DND-41 (cell line): ENCODE measurements at places on chromosomes 7 and 10.
A peak's percentile ranks its signal among the peaks of the same experiment; 100 is the strongest.

DNA sequence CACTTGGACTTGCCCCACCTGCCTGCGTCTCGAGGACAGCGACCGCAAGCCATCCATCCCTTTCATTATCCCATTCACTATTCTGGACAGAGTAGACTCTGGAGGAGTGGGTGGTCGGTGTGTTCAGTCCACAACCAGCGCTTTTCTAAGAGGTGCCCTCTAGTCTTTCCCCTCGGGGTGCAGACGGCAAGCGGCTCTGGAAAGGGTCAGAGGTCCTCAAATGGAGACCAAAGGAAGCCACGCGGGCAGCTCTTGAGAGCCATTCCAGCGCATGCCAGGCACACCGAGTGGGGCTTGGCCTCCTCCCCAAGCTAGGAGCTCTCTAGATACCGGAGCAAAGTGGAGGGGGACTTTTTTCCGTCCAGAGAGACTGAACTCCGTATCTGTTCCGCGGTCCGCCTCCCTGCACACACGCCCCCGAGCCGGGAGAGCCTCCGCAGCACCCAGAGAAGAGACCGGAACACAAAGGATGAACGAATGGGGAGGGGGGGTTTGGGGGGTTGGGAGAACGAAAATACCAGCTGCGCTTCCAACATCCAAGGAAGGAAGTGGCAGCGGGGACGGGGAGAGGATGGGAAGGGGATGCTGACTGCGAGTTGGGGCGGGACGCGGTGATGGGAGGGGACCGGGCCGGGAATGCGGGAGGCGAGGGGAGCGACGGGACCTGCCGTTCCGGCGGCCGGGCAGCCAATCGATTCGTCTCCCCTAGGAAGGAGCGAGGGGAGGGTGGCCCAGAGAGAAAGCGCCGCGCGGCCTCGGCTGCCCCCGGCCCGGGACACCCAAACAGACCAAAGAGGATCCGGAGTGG is 515 bp downstream of the GSDME start:
- DNase-seq: peak; percentile 47

DNA sequence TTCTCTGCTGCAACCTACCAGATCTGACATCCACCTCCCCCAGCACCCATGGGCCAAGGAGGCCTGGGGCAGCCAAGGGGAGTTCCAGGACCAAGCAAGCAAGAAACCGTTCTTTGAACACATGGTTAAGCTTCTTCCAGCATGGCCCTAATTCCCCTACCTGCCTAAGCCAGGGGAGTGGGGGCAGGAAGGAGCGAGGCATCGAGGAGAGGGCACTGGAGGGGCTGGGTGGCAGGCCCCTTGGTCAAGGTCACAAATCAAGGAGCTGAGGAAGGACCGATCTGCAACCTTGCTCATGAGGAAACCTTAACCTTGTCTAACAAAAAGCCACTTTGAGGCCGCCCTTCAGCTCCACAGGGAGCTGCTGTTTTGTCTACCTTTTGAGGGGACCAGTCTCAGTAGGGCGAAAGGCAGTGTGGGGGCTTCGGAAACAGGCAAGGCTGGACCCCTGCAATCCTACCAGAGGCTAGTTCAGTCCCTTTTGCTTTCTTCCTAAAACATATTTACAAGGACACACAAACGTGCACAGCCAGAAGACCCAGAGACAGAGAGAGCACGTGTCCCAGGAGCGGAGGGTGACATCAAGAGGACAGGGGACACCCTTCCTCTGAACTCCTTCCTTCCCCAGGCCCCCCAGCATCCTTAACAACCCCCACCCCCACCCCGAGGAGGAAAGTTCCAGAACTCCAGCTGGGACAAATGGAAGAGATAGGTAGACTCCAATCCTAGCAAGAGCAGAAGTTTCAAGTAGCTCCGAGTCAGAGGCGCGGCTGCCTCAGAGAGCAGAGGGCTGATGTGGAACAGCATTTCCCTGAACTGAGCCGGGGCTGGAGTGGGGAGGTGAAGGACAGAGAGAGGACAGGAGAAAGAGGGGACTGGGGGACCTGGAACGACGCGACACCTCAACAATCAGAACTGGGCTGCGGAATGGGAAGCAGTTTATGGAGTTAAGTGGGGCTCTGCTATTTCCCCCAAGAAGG is 28.2 kb downstream of the SPOCK2 start:
- DNase-seq: no peak

DNA sequence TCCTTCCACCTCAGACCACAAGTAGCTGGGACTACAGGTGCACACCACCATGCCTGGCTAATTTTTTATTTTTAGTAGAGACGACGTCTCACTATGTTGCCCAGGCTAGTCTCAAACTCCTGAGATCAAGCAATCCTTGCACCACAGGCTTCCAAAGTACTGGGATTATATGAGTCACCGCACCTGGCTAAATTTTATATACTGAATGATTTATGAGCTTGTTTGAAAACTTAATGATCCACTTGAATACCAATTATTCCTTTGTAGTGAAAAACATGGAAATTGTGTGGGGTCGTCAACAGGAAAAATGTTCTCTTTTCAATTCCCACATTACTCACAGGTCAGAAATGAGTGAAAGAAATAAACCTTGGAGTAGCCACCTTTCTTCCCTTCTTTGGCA is 31.3 kb downstream of the RAPGEF5 start:
- DNase-seq: no peak

GRCh38 chr10:97876402-97876801 is 26.8 kb downstream of the GOLGA7B start:
- DNase-seq: no peak

DNA sequence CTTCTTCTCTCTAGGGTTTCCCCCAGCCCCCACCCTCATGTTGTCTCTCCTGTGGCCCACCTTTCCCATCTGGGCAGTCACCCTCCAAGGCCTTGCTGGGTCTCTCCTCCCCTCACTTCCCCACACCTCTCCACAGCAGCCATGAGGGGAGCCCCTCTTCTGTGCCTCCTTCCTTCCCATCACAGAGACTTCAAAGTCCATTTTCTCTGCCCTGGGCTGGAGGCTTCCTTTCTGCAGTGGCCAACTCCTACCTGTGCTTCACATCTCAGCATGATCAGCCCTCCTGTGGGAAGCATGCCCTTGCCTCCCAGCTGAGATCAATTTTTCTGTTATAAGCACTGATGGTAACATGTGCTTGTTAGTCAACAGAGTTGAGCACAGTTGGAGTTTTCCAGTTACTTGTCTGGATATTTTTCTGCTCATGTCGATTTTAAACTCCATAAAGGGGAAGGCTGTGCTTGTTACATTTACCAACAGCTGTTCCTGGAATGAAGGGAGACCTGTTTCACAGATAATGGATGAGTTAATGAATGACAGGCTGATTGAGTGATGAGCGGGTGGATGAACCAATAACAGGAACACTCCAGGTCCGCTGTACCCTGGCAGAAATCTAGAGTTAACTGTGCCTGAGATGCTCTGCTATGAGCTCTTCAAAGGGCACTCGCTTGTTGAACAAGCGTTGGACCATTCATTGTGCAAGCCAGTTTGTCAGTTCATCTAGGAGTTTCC is 71.4 kb upstream of the PRSS58 start:
- no peak for DNase-seq

DNA sequence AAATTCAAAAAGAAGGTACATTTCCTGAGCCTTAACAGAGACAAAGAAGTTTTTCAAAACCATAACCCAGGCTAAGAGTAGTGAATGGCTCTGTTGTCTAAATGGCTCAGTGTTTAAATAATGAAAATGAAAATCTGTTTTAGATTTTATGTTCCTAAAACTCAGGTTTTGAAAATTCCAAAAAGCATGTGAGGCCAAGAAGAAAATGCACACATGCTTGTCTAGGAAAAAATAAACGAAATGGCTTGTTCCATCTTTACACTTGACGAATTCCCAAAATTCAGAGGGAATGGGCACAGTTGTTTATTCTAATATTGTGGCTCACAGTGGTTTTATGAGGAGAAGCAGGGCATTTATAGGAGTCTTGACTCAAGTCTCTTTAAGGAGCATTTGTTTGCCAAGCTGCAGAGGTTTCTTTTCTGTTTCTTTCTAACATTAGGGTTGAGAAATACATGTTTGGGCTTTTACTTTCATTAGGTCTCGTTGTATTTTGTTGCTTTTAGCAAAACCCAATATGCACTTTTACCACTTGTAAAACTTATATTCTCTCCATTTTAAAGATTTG is 527.6 kb upstream of the ANKRD30A start:
- no peak for DNase-seq

GRCh38 chr7:79513261-79513660 is 59.8 kb upstream of the MAGI2 start:
- DNase-seq: no peak

DNA sequence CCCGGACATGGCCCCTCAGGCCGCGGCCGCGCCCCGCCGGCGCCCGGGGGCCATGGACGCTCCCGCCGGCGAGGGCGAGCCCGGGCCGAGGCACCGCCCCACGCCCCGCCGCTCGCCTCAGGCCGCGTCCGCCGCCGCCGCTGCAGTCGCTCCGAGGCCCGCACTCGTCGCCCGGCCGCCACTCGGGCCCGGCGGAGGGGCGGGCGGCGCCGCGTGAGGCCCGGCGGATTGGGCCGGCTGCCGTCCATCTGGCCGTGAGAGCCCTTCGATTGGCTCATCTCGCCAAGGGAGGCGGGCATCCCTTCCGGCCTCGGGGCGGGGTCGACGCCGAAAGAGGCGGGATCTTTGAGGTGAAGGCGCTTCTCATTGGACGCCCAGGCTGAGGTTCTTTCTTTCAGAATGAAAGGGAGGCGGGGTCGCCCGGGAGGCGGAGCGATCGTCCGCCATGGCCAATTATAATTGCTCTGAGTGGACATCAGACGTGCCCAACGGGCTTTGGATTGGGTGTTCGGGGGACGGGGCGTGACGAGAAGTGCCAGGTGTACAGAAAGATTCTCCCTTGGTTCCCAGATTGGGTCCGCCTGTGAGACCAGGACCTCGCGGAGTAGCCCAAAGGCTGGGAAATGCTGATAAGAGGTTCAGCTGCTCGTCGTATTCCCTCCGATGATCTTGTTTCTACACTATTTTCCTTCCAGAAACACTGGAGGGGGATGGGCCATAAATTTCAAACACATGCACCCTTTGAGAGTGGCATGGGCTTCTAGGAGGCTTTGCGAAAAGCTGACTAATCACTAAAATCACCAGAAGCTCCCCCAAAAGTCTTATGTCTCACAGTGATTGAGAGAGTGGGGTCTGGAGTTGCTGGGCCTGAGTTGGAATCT is at the start of gene GNA12:
Gene GNA12, minus strand, starts transcription at position 156 of the 881 bp plus-strand sequence. Its CDS starts 147 bp downstream, at position 9.
- peak; percentile 99 for DNase-seq

DNA sequence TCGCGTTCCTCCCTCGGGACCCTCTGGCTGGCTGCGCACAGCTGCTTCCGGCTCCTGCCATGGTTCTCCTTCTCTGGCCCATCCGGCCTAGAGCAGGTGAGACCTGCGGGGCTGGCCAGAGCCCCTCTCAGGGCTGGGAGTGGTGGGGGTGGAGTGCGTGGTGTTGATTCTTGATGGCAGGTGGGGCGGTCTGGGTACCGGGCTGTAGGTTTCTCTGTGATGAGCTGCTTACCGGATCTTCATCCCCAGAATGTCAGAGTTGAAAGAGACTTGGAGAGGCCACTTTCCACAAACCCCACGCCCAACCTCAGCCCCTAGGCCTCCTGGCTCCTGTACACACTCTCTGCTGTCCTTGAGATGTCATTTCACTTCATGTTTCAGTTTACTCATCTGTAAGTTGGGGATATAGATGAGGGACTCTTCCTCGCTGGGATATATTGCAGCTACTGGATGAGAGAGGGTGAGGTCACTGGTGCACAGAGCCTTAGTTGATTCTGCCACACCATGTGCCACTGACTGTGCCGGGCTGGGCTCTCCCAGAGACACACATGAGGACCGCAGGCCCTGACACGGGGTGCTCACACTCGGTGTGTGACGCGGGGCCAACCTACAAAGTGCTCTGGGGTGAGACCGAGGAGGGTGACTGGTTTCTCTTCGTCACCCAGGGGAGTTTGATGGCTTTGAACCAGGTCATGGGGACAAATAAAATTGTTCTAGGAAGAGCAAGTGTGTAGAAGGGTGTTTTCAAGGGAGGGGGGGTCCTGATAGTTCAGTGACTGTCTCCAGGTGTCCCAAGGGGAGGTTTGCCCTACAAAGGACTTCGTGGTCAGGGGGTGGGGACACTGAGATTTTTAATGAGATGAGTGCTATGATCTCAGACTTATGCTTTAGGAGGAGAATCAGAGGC is 29.5 kb downstream of the ZNF775 start:
- peak; percentile 62 for DNase-seq

DNA sequence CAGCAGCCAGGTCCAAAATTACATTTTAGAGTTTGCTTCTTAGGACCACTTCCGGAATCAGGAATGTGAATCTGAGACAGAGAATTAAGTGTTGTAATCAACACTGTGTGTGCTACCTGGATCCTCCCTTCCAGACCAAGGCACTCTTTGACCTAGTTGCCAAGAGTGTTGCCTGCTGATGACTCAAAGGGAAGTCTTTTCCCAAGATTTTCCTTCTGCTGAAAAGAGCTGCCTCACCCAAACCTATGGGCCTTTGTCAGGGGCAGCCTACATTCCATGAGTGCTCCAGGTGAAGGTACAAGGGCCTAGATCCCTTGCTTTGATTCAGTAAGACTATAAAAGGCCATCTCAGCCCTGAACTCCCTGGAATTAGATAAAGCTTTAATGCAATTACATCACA is 712.5 kb upstream of the ANKRD30A start:
- no peak for DNase-seq

GRCh38 chr7:122988333-122988732 is 7.2 kb downstream of the TAS2R16 start:
- DNase-seq: no peak

GRCh38 chr7:127582361-127582760 is 3.0 kb downstream of the GCC1 start:
- DNase-seq: no peak

DNA sequence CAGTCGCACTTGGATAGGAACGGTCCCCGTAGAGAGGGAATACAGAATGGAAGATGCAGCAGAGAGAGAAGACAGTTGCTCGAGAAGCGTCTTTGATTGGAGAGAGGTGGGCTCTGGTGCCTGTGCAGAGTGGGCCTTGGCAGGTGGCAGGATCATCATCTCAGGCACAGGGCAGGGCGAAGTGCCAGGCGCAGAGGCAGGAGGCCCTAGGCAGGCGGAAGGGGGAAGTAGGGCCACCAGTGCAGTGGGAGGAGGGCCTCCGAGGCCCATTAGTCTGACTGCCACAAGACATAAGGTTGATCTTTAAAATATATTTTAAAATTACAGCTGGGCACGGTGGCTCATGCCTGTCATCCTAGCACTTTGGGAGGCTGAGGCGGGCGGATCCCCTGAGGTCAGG is 10.1 kb downstream of the CARD11 start:
- DNase-seq: no peak

DNA sequence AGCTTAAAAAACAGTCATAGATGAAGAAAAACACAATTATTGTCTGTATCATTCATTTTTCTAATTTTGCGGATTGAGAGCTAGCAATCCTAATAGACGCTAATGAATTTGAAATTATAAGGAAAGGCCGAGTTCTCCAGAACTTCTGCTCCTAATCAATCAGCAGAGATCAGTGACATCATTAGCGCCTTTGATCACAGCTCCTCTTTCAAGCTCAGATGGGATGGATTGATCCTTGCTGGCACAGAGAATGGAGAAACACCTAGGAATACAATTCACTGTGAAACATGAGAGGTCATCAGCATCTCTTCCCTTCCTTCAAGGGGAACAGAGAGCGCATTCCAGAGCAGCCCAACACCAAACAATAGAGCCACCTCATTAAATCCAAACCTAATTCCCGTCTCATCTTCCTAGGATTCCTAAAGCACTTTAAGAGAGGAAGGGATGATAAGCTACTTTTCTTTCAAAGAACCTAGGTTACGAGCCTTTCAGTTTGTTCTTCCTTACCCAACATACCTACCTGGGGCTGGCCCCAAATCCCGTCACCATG is 24.4 kb downstream of the GLI3 start:
- DNase-seq: no peak
